ENCODE measurements at places on chromosomes 2 and 18.

DNA sequence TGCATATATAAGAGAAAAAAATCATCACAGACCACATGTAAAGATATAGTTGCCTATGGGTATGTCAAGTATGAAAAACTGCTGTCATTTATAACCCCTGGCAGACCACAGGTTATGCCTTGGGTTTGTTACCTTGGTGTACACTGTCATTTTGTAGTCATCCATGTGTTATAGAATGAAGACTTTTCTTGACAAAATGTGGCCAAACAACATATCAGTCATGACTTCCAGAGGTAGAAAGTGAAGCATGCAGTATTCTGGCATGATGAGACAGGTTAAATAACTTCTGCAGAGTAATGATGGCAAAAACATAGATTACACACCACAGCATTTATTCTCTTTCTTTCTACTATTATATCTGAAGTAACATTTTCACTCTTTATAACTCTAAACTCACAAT is 74.9 kb upstream of the NEUROD1 start:
- DNase-seq, result no peak

- DNase-seq, result no peak
Measured at GRCh38 chr2:86028766-86029381, 76.8 kb downstream of the POLR1A start.

- DNase-seq, result no peak
Measured at GRCh38 chr18:8601277-8602032, 7.8 kb upstream of the RAB12 start.

DNA sequence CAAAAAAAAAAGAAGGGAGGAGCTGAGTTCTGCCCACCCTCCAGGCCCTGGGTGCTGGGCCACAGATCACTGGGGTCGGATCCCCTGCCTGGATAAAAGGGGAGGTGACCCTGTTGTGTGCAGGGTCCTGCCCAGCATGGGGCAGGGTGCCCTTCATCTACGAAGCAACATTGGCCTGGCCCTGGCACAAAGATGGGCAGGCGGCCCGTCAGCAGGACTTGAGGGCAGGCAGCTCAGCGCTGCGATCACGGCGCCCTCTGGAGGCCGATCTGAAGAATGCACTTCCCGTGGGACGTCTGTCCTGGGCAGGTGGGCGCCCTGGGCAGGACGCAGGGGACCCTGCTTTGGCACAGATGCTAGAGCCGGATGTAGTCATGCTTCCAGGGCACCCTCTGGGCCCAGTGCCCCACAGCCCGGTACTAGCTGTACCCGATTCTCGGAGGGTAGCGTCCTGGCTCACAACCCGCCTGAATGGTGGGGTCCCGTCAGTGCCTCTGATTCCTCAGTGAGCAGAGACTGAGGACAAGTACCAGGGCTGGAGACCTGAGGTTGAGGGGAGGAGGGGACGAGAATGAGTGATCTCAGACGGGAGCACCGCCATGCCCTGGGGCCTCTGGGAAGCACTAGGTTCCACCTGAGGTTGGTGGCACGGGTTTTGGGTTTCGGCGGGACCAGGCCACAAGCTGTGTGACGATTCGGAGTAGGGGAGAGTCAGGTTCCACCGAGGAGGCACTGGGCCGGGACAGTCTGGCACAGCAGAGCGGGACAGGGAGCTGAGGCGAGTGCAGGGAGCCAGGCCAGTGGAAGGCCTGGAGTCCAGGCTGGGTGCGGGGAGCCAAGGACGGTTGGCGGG is 18.0 kb downstream of the ARID5A start:
- DNase-seq, result peak; percentile 3

DNA sequence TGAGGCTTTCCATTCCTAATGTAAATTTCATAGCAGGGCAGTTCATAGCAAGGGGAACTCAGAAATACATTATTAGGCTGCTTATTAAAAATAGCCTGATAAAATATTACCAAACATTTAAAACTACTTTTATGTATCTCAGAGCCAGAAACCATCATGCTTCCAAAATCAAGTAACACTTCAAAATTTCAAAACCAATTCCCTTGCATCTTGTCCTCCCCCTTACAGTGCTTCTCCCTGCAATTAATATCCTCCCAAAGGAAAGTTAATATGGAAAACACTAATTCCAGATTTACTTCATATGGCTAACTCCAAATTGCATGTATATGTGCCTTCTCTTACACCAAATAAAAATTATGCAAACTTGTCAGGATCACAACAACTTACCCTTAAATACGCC is 6.6 kb downstream of the PLEKHH2 start:
- DNase-seq, result no peak

GRCh38 chr2:56244911-56245530 is 61.2 kb downstream of the CCDC85A start:
- DNase-seq, result no peak

GRCh38 chr2:196143730-196144131 is 27.6 kb downstream of the STK17B start:
- DNase-seq, result no peak

DNA sequence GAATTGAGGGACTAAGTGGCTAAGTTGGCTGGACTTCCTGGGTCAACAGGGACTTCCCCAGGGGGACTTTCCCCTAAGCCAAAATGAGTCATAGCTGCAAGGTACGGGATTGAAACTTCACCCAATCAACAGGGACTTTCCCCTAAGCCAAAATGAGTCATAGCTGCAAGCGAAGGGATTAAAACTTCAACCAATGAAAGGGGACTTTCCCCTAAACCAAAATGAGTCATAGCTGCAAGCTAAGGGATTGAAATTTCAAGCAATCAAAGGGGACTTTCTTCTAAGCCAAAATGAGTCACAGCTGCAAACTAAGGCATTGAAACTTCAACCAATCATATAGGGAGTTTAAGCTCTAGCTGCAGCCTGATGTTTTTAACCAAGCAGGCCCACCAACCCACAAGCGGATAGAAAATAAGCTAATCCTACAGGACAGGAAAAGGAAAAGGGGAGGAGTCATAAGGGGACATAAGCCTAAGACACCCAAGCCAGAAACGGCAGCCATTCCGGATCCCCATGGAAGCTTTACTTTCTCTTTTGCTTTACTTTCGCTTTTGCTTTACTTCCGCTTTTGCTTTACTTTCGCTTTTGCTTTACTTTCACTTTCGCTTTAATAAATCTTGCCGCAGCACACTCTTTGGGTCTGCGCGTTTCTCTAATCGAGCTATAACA is 1375.4 kb upstream of the CELF4 start:
- DNase-seq, result no peak

GRCh38 chr2:42904576-42904876 is 112.1 kb upstream of the HAAO start:
- DNase-seq, result no peak

DNA sequence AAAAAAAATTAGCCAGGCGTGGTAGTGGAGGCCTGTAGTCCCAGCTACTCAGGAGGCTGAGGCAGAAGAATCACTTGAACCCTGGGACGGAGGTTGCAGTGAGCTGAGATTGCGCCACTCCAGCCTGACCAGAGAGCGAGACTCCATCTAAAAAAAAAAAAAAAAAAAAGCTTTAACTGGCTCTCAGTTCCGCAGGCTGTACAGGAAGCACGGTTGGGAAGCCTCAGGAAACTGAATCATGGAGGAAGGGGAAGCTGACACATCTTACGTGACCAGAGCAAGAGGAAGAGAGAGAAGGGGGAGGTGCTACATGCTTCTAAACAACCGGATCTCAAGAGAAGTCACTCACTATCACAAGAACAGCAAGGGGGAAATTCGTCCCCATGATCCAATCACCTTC is 505.6 kb upstream of the SLC8A1 start:
- no peak for DNase-seq

GRCh38 chr2:54903736-54904554 is 146.3 kb downstream of the RTN4 start:
- no peak for DNase-seq

DNA sequence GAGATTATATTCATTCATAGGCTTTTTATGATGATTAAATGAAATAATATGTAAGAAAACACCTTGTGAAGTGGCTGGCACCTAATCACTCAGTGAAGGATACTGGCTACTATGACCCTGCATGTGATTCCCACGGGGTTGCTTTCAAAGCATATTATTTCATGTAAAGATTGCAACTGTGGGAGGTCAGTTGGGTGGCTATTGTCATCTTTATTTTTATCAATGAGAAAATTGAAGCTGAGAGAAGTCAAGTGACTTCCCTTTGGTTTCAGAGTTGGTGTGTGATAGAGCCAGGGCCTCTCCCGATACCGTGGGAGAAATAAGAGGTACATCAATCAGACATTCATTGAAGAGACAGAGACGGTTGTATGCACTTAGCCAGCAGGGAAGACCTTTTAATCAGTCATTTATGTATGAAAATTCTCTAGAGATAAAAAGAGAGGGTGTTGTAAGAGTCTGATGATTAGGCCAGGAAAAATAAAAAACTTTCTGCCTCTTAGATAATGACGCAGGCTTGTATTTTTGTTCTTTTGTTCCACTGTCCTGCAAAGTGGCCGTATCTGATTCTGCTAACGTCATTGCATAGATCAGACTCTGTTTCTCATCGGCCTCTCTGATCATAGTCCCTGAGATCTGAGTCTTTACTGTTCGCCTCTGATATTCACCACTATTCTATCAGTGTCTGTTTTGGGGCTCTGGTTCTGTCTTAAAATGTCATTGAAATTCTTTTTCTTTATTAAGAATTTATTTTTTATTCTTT is 50.5 kb downstream of the QPCT start:
- no peak for DNase-seq

GRCh38 chr18:31325051-31325450 is 7.1 kb downstream of the DSG1 start:
- no peak for DNase-seq

DNA sequence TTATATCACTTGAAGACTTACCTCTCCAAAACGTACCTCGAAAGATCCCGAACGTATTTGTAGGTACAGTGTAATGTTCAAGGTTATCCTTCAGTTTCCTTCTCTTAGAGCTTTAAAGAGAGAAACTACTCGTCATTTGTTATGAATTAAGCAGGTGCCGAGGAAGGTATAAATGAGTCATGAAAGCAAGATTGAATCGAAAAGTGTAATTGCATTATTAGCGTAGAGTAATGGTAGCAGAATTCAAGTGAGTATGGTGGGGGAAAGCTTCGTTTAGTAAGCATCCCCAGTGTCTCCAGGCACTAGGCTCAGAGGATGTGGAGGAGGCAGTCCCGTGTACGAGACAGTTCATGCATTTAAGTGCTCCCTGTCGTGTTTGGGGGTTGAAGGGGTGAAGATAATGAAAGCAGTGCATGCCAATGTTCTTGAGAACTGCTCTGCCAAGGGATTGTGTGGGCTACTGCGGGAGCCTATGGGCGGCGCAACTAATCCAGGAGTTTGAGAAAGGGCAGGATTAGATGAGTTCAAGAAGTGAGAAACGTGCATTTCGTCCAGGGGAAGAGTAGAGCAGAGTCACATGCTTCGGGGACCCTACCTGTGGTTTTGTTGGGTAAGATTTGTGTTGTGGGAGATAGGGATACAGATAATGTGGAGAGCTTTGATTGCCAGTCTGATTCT is 858 bp downstream of the POLR1B start:
- no peak for DNase-seq

DNA sequence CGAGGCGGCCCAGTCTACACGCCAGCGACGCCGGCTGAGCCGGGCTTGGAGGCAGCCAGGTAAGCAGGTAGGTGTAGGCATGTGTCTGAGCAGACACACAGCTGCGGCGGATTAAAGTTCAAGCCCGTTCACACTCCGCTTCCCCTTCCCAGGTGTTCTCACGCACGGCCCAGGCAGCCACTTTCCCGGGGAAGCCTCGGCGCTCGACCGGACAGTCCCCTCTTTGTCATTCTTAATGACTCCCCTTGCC is 367 bp downstream of the TGFA start:
- no peak for DNase-seq

- DNase-seq, result no peak
Measured at GRCh38 chr2:201171259-201171814, 11.6 kb upstream of the CASP10 start.

- DNase-seq, result no peak
Measured at GRCh38 chr2:160293391-160294091, 93.5 kb upstream of the ITGB6 start.

GRCh38 chr2:155679647-155680046 is 652.9 kb downstream of the NR4A2 start:
- no peak for DNase-seq

DNA sequence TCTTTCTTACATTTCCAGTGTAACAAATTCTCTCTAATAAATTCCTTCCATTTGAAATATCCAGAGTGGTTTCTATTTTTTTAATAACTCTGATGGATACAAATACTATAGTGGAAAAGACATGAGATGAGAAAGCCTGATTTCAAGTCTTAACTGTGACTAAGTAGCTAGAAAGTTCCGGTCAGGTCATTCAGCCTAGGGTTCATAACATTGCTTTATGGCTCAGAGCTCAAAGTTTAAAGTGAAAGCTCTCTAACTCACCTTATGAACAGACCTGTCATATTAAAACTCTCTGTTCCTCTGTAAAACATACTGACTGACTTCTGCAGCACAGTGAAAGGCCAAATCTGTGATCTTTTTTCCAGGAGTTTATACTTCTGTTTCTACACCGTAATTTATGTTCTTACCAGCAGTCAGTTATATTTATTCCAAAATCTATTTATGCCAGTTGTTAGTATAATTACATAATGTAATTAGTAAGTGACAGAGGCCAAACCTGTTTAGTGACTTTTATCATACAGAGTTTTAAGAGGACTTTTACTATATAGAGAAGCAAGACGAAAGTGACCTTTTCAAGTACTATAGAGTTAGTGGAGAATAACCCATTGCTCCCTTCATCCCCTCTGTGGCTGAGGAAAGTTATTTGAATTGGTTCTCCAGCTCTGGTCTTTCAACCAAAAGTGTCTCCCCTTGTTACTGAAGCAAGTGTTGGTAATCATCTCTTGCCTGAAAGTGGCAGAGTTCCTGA is 118.8 kb upstream of the PDE1A start:
- DNase-seq, result no peak

GRCh38 chr2:12637754-12638153 is 79.0 kb upstream of the TRIB2 start:
- DNase-seq, result no peak

DNA sequence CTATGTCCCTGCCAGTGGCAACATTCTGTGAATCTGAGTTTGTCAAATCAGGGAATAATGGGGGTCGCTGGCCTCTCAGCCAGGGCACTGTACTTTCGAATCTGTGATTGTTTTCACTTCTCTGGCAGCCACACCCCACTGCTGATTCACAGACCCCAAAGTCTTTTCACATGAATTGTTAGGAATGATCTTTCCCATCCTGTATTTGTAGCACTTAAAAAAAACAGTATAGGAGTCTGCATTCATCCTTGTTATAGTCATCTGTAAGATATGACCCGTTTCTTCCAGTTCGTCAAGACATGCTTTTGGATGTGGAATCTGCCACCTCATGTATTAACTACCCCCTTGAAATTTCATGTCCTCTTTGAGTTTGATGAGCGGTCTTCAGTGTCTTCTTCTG is 928 bp downstream of the NAGK start:
- DNase-seq, result no peak
